ENCODE measurements at places on chromosomes 4 and X.

- DNase-seq, result no peak
These were observed 308.5 kb downstream of the ARHGAP24 start for GRCh38 chr4:85783483-85783882.

- no peak for DNase-seq
These were observed 201.4 kb downstream of the CCNG2 start for GRCh38 chr4:77358315-77358928.

- no peak for DNase-seq
These were observed 80.6 kb downstream of the GPM6A start for GRCh38 chr4:175731506-175731905.

DNA sequence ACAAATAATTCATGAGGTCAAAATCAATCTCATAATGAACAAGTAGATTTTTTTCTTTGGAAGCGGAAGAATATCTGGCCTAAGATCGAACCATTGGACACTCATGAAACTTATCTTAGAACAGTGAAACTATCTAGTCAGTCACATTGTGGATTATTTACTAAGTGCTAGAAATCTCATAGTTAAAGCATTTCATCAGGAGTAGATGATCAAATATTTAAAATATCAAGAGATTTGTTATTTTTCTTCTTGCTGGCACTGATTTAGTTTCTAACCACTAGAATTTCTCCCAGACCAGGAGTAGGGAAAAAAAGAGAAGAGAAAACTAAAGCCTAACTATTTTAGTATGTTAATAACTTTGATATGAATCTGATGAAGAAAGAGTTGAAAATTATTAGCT is 105.5 kb downstream of the SHROOM3 start:
- DNase-seq, result no peak

GRCh38 chr4:7058792-7059191 is 9.1 kb downstream of the GRPEL1 start:
- DNase-seq, result no peak

DNA sequence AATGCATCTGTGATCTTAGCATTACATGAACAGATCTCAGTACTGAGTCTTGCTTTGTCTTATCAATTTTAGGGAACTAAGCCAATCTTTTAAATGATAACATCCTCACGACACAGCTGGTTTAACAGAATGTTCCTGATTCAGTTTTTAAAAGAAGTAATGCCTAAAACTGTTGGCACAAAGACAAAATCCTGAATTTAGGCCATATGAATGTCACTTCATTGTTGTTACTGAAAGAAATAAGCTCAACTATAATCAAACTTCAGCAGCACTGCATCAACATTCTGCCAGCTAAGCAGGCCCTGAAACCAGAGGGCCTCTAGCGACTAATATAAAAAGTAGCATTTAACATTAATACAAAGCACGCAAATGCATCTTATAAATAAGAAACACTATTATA is 130.6 kb downstream of the FRYL start:
- no peak for DNase-seq

DNA sequence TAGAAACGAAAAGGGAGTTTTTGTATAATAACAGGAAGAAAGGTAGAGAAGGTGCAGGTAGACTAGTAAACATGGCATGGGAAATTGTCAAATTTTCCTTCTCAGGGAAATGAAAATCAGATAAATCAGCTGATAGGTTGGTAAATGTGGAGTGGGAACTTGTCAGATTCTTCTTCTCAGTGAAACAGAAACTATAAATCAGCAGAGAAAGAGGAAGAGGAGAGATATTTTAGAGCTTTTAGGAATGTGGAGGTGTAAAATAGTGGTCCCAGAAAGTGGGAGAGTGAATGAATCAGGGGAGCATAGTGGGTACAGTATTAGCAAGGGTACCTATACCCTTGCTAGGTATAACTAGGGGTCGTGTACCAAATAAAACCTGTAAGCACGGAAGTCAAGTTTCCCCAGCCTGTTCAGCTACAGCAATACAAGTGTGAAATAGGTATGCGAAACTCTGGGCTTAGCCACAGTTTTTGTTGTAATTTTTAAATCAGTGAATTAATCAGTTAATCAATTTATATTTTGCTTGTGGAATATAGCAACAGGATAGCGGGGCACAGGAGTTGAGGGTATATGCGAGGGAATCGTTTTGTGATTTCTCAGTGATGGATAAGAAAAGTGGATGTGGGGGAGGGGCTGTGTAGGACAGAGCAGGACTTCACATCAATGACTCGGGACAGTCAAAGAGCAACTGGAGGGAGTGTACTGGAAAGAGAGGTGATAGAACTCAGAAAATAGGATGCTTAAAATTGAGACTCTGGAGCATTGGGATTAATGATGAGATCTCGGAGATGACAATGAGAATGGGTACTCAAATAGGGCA is 561.5 kb downstream of the INPP4B start:
- DNase-seq, result no peak

GRCh38 chr4:155207534-155208257 is 740 bp upstream of the NPY2R start:
- DNase-seq, result no peak

- no peak for DNase-seq
These were observed 422.1 kb downstream of the BCOR start for GRCh38 chrX:39675619-39676018.

GRCh38 chrX:14076639-14077038 is 46.9 kb upstream of the GEMIN8 start:
- no peak for DNase-seq

GRCh38 chrX:40153345-40154249 is 55.8 kb upstream of the BCOR start:
- no peak for DNase-seq

GRCh38 chrX:137058339-137059127 is 24.7 kb upstream of the GPR101 start:
- DNase-seq, result no peak

DNA sequence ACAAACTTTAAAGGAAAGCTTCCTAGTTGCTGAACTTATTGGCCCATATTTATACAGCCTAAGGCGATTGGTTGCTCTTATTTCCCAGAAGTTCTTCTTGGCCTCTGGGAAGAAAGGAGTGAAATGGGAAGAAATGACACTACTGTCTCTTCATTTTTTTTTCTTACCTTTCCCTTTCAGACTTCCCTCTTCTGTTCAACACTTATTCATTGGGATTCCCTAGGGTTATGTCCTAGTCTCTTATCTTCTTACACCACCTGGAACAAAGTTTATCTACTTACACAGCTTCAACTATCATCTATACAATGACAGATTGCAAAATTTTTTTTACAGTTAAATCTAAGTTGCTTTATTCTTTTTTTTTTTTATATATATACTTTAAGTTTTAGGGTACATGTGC is 68.0 kb downstream of the SNX12 start:
- no peak for DNase-seq

- no peak for DNase-seq
These were observed 17.4 kb upstream of the UGT2B7 start for GRCh38 chr4:69078852-69079251.

GRCh38 chr4:169723207-169723965 is 34.4 kb downstream of the HPF1 start:
- no peak for DNase-seq

GRCh38 chr4:73822389-73822788 is 14.1 kb upstream of the CXCL6 start:
- DNase-seq, result no peak

- DNase-seq, result no peak
These were observed 42.9 kb upstream of the CYP4V2 start for GRCh38 chr4:186148336-186148975.

- no peak for DNase-seq
These were observed 127.9 kb downstream of the DHX15 start for GRCh38 chr4:24456431-24456830.

GRCh38 chr4:151163855-151164254 is 64.4 kb downstream of the RPS3A start:
- no peak for DNase-seq

DNA sequence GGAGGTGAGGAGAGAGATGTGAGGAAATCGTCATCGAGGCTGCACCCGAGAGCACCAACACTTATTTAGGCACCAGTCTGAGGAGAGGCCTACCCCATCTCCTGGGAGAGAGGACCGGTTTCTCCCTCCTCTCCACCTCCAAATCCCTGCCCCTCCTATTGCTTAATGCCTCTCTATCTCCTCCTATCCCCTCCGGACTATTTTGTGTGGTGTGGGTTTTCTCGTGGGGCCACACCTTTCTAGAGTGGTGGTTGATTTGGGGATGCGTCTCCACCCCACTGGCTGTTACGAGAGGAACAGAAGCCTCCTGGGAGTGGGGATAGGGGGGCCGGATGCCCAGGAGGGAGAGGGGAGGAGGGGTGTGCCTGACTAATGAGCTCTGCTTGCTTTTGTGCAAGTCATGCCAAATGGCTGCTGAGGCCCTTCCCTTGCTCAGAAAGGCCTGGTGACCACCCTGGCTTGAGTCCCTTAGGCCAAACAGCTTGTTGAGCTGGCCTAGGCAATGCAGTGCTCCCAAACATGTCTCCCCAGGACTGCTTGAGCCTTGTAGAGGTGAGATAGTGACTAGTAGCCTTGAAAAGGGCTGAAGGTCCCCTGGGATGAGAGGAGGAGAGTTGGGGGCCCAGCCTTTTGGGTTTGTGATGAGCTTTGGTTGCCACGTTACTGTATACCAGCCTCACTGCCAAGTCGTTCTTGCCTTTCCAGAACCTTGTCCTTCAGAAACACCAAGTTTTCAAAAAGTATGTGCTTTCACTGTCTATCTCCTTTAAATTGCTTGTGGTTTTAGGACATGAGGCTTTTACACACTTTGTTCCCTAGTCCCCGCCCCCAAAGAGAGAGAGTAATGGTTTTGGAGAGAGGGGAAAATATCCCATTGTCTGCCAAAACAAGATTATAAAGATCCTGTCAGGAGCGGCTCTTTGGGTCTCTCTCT is 1.2 kb downstream of the MSN start:
- DNase-seq, result peak; percentile 68

- DNase-seq, result no peak
These were observed 88.7 kb upstream of the TBL1X start for GRCh38 chrX:9376111-9376510.

DNA sequence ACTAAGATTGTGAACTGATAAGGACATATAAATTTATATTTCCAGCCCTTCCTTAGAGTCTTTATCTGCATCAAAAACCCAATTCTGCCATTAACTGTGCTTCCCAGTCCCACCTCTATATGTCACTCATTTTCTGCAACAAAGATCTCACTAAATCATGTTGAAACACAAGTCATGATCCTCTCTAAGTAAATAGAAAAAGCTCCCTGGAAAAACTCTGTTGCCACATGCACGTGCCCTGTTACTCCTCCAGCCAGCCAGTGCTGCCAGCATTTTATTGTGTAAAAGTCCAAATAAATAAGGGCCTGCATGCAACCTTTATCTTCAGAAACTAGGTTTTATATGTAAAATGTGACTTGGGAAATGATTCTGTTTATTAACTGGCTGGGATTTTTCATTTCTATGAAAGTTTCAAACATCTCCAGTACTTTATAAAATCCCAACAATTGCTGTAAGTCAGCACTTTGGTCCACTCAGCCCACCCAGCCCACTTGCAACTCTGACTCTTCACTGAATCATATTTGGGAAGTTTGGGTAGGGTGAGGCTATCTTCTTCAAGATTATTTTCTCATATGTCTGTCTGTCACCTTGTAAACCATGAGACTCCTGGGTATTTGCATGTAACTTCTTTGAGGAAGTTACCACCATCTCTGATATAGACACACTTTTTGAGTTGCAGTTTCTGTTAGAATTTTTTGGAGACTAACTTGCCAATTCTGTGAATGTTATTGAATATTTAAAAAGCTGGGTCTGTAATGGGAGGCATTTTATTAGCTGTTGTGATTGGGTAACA is 40.0 kb upstream of the SMARCA5 start:
- DNase-seq, result no peak

DNA sequence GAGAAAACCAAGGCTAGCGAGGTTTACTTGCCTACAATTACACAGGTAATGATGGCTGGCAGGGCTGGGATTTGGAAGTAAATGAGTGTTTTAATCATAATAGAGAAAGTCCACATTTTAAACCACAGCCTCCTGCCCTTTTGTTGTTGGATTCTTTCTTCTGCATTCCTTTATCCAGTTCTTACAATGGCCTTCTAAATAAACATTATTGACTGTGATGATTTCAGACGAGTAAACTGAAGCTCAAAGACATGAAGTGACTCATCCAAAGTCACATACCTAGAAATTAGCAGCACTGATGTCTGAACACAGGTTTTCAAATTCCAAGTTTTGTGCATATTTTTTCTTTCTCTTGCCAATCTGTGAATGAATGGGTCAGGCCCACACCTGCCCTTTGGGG is 51.2 kb upstream of the C1QTNF7 start:
- no peak for DNase-seq

DNA sequence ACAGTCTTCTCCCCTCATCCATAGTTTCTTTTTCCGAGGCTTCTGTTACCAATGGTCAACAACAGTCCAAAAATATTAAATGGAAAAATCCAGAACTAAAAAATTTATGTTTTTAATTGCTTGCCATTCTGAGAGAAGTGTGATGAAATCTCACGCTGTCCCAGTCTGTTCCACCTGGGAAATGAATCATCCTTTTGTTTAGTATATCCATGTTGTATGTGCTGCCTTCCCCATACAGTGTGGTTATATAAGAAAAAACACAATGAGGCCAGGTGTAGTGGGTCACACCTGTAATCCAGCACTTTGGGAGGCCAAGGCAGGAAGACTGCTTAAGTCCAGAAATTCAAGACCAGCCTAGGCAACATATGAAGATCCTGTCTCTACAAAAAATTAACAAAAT is 161.6 kb downstream of the CHIC2 start:
- no peak for DNase-seq

DNA sequence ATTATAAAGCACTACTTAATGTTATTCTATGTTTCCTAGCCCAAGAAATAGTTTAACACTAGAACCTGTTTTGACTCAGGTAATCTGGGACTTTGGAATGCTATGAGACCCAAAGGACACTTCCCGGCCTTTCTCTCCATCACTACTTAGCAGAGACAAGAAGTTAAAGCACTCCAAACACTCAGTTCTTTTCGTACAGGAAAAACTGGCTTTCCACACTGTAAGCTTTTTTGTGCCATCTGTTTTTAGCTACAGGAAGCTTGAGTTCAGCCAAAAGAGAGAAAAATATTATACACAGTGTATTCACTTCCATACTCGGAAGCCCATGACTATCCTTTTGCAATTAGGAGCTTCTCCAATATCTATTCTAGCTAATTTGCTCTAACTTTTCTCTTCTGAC is 7.9 kb upstream of the FGF13 start:
- DNase-seq, result no peak

- DNase-seq, result no peak
These were observed 103.9 kb downstream of the IQCM start for GRCh38 chr4:149711593-149712365.

DNA sequence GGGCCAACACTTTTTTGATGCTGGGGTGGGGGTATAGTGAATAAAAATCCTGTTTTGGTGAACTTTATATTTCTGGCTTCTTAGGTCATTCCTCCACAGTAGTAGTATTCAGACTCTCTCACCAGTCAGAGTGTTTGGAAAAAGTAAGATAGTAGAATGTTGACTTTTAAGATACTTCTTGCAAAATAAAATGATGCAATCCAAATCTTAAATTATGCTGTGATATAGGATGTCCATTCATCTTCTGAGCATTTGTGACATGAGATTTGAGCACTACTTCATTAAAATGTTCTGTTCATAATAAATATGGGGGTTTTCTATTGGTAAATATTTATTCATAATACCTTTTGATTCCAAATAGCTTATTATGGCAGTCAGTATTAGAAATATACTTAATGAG is 70.1 kb downstream of the BMP2K start:
- DNase-seq, result no peak

GRCh38 chr4:101418466-101418865 is 71.1 kb upstream of the PPP3CA start:
- no peak for DNase-seq
